Stimulated activated CD8-positive, alpha-beta memory T cell treated with anti-CD3 and anti-CD28 coated beads, Interleukin-4, amount 100 ng/mL, for 4 hours (primary cell): ENCODE measurements at places on chromosomes 2 and 18.

DNA sequence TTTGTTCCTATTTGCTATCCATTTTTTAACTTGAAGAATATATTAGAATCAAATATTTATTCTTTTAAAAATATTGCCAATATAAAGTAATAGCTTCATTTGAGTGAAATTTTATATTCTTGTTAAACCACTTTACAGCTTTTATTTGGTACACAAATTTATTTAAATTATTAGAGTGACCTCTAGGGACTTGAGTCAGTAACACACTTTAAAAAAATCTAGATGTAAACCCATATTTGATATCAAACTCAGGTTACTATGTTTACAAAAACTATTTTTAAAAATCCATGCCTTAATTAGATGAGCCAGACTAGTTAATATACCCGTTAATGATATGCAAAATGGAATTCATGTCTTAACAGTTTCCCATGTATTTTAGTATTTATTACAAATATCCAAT lies 134.6 kb downstream of the MAP4K4 start:
- DNase-seq: no peak

GRCh38 chr2:165874445-165875039 lies 79.0 kb downstream of the TTC21B start:
- no peak for DNase-seq

GRCh38 chr2:118242216-118242615 lies 153.9 kb downstream of the INSIG2 start:
- DNase-seq: no peak

DNA sequence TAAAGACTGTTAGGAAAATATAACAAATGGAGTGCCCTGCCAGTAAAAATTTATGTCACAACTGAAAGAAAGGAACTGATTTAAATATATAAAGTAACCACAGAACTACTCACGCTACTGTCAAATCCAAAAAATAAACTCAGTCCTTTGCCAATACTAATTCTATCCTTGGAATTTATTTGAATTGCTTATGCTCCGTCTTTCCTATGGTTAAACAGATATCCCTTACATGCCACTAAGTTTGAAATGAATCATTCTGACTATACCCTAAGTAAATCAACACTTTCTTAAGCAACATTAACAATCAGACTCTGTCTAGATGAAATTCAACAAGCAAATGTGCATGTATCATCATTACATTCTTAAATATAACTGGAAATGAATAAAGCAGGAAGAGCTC lies 9.8 kb downstream of the HNRNPLL start:
- no peak for DNase-seq

DNA sequence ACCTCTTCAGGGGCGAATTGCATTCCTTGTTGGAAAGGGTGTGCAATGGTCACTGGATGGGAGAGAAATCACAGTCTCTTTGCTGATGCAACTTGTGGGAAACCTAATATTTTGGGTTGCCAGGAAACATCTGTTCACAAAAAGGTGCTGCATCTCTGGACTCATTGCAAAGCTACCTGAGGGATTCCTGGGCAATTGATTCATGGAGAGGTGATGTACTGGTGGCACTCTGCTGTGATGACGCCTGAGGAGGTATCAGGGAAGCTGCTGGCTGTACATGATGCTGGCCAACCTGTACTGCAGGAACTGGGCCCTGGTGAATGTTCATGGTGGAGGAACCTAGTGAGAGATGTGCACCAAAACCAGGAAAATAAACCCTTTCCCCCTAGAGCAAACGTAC lies 516.0 kb upstream of the SPHKAP start:
- no peak for DNase-seq

- DNase-seq: no peak
These were observed 469.0 kb downstream of the SLC4A3 start for GRCh38 chr2:220096406-220096805.

- DNase-seq: no peak
These were observed 12.6 kb upstream of the CXCR4 start for GRCh38 chr2:136130511-136130910.

- no peak for DNase-seq
These were observed 27.5 kb downstream of the RAMP1 start for GRCh38 chr2:237886685-237887481.

- no peak for DNase-seq
These were observed 179.3 kb downstream of the GLI2 start for GRCh38 chr2:120914839-120915521.

GRCh38 chr2:236608188-236608525 lies 38.5 kb downstream of the ACKR3 start:
- DNase-seq: no peak
